CD14-positive monocyte (primary cell): ENCODE measurements at places on chromosomes 7 and 10. TPM values are rescaled to one million over a fixed set of nuclear protein-coding genes. Genes with fewer than 3 reads are reported as not detected.
A peak's percentile ranks its signal among the peaks of the same experiment; 100 is the strongest.

GRCh38 chr7:157355784-157356511 lies 19.1 kb downstream of the DNAJB6 start:
- DNase-seq: no peak

- DNase-seq: peak; percentile 7
Observed at GRCh38 chr10:61140765-61141392, 196.9 kb upstream of the RHOBTB1 start.

- DNase-seq: no peak
Observed at GRCh38 chr7:106488465-106488864, 172.5 kb downstream of the CCDC71L start.

DNA sequence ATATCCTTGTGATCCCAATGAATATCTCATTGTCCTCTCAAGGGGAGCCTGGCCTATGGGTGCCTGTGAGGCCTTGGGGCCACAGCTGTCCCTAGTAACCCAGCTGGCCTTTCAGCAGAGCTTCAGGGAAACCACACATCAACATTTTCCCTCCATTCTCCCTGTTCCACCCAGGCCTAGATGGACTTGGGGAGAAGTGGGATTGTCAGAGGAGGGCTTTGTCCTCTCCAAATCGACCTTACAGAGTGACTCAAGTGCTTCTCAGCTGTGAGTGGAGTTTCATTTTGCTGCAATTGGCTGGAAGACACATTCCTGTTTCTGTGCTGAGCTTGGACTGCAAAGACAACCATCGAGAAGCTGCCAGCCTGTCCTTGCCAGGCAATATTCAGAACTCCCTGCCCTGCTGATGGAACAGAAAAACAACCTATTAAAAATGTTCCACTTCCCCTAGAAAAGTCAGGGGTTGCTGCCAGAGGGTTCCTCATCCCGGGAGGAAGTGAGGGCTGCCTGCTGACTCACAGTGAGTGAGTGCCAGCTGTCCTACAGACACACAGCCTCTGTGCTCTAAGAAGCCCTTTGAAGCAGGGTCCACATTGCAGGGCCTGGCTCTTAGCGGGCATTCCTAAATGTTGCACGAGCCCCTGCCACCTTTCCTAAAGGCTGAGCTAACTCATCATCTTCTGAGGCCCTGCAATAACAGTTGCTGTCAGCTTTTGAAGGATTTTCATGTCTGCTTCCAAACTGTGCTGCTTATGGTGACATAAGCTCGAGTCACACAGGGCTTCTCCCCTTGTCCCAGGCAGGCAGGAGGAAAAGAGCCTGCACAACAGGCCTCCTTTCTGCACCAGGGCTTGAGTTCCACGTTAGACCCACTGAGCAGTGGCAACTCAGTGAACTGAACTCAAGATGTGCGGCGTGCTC lies 20.5 kb downstream of the STRA8 start:
- peak; percentile 62 for DNase-seq

The CACNB2 gene
- polyA plus RNA-seq: not detected

The SH2B2 gene
- 26.3 and 37.3 TPM in 2 replicates for polyA plus RNA-seq
